ENCODE measurements at places on chromosomes 11 and 22. TPM values are rescaled to one million over a fixed set of nuclear protein-coding genes. Genes with fewer than 3 reads are reported as not detected.
A peak's percentile ranks its signal among the peaks of the same experiment; 100 is the strongest.

GRCh38 chr11:47552056-47552565, 821 bp downstream of the CELF1 start:
- DNase-seq, result no peak

DNA sequence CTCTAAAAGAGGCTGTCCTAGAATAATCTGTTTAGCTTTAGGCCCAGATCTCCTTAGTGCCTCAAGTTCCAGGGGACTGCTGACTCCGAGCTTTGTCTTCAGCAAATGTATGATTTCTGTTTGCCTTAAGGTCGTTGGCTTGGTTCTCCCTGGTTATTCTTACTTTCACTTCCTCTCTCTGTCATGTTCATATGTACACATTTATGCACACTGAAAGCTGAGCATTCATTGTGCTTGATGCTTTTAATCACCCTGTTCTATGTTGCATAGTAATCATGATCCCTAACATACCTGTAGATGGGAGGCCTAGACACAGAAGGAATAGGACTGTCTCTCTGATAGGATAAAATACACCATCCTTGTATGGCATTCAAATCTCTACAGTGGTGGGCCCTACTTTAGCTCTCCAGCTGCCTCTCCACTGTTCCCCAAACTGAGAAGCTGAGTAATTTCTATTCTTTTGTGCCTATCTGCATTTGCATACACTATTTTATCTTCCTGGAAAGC, 7.2 kb downstream of the PPFIBP2 start:
- no peak for DNase-seq

DNA sequence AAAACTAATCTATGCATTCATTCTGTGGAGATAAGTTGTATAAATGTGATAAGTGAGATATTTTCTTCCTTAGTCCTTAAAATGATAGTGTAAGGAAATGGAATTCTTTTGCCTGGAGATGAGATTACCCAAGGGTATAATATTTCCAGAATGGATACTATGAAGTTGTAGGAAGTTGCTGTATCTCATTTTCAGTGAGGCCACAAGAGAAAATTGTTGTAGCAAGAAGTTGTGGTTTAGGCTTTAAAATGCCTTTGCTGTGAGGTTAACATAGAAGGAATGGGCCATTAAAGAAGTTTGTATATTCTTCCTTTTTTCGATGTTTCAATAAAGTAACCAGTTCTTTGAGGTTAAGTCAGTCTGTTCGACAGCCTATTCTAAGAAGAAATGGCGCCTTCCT, 50.7 kb upstream of the LIN7C start:
- DNase-seq, result no peak

DNA sequence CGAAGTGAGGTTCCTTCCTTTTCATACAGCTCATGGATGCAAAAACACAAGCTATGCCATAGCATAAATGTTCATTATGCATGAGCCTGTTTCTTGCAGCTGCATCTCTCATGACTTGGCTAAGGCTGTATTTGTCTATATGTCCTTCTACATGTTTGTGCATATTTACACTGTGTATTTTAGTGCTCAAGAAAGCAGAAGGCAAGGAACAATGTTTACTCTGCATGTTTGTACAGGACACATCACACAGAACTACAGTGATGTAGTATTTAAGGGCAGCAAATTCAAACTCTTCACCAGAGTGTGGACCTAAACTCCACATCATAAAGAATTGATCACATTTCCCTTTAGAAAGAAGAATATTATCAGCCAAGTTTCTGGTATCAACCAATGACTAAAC, 170.3 kb downstream of the CADM1 start:
- DNase-seq, result no peak

GRCh38 chr11:29876192-29876591, 140.6 kb downstream of the KCNA4 start:
- no peak for DNase-seq

The CHRNA10 gene
- 1.1 TPM for total RNA-seq

- no peak for DNase-seq
Observed at GRCh38 chr22:33116841-33117547, 58.8 kb upstream of the SYN3 start.

The EML3 gene
- total RNA-seq, result 80.9 TPM

The OVOL1 gene
- total RNA-seq, result not detected

DNA sequence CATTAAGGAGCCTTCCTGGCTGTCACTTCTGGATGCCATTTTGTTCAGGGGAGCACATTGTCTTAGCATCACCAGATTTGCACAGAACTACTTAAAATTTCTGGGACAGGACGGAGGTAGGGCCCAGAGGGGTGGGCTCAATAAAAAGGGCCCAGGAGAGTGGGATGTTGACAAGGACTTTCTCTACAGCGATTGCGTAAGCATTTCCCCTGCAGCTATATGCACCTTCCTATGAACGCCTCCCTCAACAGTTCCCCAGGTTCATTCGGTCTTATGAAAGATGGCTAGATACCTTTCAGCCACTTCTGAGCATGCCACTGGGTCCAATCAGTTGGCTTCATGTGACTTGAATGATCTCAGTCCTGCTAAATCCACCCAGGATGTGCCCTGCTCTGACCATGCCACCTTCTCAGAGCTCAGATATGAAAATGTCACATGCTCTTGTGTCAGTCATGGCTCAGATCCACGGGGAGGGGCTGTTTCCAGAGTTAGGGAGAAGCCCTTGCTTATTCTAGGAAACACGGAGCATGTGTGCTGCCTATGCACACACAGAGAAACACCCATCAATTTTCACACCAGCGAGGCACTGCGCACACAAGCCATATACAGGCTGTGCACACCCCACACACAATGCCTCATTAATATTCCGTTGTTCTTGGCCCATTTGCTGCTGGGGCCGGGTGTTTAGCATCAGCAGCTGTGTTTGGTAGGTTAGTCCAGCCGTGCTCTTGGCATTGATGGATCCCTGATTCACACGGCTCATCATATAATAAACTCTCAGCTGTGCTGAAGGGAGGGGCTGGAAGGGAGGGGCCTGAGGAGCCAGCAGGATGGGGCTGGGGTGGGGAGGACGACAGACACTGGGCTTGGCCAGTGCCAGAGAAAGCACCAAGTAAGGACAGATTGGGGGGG, 52.5 kb upstream of the NNMT start:
- DNase-seq, result no peak

DNA sequence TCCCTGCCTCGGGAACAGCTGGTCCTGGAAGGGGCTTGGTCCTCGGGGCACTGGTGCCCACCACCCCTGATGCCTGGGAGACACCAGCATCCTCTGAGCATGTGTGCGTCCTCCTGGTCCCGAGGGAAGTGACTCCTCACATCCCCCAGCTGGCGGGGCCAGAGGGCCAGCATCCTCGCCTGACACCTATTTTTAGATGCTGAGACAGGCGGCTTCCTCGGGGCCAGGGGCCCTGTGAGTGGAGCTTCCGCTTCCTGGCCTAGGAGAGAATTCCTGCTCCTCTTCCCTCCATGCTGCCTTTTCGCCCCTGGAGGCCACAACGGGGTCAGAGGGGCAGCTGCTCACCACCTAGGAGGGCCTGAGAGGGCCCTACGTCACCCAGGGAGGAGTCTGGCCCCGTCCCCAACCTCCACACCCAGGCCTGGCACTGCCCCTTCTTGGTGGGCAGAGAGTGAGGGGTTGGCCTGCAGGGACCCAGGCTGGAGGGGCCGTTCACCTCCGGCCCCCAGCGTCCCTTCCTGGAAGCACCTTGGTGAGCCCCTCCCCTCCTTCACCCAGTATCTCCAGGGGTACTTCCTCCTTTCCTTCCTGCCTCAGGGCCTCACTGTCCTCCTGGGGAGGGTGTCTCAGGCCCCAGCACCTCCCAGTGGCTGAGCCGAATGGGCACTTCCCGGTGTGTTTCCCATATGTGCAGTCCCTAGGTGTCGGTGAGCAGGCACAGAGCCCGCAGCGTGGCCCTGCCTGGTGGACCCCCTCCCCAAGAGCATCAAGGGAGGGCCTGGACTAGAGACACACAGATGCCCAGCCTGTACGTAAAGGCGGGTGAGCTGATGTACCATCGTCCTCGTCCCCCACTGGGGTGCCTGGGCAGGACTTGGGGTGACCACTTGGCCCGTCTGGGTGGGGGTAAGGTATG, 6.1 kb downstream of the CD81 start:
- no peak for DNase-seq

- no peak for DNase-seq
Observed at GRCh38 chr22:38098410-38099249, 11.9 kb downstream of the BAIAP2L2 start.

DNA sequence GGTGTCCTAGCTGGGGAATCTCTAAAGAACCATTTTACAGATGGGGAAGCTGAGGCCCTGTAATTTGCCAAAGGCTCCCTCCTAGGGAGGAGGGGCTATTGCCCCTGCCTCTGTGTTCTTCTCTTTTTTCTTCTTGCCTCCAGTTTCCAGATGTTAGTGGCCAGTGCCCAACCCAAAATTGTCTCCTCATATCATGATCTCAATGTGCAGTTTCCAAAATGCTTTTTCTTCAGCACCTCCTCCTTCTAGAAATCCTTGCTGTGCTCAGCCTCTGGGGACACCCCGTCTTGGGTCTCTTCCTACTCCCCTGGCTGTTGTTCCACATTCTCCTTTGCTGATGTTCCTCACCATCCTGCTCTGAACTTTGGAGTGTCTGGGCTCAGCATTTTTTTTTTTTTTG, 9.5 kb upstream of the CHRM1 start:
- DNase-seq, result no peak

DNA sequence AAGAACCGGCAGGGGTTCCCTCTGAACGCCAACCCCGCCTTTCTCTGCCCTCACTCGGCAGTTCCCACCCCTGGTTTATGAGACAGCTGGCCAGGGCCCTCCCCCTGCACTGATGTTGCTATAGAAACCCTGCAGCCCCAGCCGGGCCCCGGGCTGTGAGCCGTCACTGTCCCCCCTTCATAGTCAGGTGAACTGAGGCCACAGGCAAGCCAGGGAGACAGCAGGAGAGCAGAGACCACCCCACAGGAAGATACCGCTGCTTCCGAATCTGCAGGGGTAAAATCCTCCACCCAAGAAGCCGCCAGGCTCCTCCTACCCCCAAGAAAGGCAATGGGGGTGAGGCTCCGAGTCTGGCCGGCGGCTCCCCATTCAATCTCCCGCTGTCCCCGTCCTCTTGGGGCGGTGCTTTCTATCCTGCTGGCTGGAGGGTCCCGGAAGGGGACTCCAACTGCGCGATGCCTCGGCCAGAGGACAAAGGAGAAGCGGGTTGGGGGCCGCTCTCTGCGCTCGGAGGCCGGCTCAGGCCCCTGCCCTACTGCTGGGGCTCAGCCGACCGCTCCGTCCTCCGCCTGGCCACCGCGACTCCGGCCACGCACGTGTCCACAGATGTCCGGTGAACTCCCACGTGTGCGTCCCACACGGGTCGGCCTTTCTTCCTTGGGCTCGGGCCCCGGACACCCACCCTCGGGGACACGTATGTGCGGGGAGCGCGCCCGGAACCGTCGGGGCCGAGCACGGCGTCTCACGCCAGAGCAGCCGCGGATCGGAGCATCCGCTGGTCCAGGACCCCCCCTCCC, 587 bp downstream of the SLC25A22 start:
- DNase-seq, result peak; percentile 91

- no peak for DNase-seq
Observed at GRCh38 chr22:44468973-44469372, 29.1 kb downstream of the RTL6 start.

DNA sequence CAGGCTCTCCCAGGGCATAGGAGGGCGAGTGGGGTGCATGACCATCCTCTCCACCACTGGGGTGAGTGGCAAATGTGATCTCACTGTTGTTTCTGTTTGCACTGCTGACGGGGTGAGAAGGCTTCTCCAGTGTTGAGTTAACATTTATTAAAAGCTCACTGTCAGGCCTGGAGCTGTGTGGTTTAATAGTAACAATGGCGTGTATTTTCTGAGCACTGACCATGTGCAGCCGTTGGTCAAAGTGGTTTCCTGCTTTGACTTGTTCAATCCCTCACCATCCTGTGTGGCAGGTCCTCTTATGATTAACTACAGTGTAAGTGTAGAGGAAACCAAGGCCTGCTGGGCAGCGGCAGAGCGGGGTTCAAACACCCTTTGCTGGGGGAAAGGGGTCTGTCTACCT, 4.4 kb downstream of the A4GALT start:
- DNase-seq, result no peak

The SCN3B gene
- total RNA-seq, result not detected

The SMIM35 gene
- not detected for total RNA-seq

DNA sequence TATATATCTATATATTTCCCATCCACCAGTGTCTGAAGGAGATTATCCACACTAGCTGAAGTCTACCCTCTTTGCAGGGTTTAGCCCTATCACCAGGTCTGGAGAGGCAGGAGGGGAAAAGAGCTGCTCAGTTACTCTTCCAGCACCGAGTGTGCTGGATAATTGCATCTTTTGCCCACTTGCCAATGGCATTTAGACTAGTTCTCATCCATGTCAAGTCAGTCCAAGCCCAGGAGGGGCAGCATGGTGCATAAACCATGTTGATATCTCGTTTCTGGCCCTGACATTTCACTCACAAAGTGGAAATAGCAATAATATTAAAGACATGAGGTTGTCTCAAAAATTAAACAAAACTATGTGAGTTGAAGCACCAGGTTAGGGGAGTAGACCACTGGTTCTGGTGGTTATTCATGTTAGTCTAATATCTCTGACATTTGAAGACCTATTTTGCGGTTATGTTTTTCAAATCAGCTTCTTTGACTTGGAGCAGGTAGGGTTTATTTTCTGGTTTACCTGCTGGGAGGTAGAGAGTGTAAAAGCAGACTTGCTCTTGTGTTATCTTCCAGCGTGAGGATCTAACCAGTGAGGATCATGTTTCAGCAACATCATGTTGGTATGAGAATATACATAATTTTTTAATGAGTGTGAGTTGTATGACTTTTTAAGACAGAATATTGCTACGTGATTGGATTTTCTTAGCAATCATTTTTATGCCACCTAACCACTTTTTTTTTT, 273.2 kb upstream of the KIRREL3 start:
- DNase-seq, result no peak

GRCh38 chr11:62575837-62576236, 2.1 kb upstream of the EEF1G start:
- DNase-seq, result no peak

DNA sequence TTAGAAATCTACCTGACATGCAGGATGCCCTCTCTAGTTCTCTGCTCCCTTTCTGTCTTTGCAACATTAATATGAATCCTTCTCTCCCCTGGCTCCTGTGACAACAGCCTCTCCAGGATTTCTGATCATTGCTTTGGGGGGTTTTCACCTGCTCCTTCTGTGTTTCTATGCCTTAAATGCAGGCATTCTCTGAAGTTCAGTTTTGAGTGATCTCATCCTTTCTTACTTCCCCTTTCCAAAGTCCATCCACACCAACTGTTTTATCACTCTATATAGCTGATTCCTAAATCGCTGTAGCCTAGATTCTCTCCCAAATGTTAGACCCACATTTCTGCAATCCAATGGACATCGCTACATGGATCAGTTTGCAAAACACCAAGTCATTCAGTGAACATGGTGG, 330.7 kb upstream of the NCAM1 start:
- peak; percentile 8 for DNase-seq

The SCGB1C1 gene
- not detected for total RNA-seq

- no peak for DNase-seq
Observed at GRCh38 chr11:924406-925157, 1.1 kb upstream of the AP2A2 start.

GRCh38 chr22:28478564-28478963, 201.1 kb downstream of the TTC28 start:
- no peak for DNase-seq
